ENCODE measurements at places on chromosomes 6 and 20.
A peak's percentile ranks its signal among the peaks of the same experiment; 100 is the strongest.

DNA sequence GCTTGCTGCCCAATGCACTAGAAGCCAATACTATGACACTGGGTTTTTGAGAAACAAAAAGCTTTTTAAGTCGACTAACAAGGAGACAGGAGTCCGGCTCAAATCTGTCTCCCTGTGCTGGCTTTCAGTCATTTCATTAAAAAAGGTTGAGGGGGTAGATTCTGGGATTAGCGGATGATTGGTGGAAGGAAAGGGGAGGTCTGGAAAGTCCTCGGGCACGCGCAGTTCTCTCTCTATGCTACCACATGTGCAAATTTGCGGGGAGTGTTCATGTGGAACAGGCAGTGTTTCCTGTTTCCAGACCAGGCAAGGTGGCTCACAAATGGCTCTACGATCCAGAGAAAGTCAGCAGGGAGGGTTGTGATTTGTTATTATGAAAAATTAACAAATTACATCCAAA lies 89.1 kb upstream of the TOX2 start:
- DNase-seq, result no peak

DNA sequence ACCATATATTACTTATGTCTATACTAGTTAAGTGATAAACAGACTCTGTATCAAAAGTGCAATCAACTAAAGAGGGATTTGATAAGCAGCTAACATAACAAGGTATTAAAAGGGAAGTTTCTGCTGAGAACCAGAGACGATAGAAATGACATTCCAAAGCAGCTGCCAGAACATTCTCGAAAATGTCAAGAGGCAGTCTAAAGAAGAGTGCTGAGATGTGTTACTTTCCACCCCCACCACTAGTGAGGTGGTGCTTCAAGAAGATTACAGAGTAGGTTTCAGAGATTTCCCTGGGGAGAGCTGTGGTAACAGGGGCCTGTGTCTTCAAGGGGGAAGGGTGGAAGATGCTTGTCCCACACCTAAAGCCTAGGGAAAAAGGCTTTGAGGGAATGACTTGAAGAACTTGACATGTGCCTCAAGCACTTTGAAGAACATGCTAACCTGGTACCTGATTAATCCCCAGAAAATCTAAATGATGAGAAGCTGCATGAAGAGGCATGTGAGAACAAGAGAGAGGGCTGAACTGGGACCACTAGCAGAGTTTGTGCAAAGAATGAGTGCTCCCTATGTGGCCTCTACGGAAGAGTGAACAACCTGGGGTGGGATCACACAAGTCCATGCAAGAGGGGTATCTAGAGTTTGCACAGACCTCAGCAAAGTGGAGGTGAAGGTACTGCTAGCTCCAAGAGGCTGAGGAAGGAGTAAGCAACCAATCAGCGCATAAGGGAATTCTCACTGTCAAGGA lies 5.0 kb downstream of the FAM184A start:
- DNase-seq, result no peak

DNA sequence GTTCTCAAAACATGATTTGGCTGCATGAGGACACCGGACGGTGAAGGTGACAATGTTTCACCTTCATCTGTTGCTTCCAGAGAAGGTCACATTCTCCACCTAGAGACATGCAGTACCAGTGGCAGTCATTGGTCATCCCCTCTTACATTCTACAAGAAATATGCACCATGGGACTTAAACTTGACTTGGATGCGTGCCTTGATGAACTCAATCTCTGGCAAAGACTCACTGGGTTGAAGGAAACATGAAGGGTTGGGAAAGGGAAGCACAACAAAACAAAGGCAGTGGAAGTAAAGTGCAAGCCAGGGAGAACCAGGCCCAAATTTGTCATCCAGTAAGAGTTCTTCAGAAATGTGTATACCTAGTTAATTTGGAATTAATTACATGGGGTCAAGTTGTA lies 39.4 kb upstream of the ARMH2 start:
- DNase-seq, result no peak

DNA sequence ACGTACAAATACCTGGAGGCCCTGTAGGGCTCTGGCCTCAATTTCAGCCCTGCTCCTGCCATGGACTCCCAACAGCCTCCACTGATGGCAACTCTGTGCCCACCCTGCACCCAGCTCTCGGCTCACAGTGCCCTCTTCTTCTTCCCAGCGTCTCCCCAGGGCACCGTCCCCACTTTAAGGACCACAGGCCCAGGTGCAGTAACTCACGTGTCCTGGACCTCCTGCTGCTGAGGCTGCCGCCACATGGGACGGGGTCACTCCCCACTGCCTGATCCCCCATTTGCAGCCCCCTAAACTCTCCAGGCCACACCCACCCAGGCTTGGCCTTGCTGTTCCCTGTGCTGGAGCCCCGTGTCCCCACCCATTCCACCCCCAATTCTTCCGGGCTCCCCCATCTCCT lies 223.4 kb downstream of the PREX1 start:
- DNase-seq, result no peak

DNA sequence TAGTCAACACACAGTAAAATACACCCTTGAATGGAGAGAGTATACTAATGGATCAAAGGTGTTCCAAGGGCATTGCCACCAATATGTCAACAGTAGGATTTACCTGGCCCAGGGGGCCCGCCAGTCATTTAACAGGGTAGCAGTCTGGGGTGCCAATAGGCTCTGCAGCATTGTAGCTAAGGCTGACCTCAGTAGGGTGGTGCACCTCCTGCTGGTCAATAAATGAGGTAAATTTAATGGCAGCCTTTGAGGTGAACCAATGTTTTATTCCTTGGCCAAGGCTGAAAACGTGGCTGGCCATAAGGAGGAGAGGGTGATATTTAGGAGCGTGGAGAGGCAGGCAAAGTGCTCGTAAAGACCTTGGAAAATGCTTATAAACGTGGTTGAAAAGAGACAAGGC lies 147.2 kb downstream of the RPS12 start:
- DNase-seq, result peak; percentile 13

- DNase-seq, result no peak
Observed at GRCh38 chr6:43976706-43977403, 150.4 kb downstream of the MRPL14 start.

GRCh38 chr20:46371656-46372055 lies 34.8 kb downstream of the ELMO2 start:
- DNase-seq, result no peak

DNA sequence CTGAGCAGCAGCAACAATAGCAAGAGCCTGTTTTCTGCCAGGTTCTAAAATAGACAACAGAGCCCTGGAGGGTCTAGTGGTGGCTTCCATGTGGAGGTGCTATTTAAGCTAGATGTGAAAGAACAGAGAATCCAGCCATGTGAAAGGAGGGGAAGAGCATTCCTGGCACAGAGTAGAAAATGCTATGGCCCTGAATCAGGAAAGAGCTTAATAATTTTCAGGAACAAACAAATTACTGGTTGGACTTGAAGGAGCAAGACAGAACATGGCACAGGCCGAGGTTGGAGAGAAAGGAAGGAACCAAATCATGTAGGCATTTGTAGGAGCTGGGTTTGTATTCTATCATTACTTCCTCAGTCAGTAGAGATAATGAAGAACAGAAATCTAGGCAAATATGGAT lies 98.3 kb downstream of the AIG1 start:
- no peak for DNase-seq

DNA sequence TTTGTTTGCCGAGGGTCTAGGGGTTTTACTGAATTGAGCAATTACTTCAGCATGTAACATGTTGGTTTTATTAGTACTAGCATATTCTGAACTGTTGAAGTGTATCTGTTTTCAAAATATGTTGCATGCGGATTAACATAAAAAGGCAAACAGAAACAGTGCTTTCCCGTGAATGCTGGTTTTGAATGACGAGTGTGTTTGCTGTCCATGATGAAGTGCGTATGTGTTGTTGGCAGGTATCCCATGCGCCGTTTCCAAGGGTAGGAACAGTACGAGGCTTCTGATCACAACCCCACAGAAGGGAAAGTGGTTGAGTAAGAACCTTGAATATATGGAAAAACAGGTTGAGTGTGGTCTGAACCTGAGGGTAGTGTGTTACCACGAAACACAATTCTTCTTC lies 232.9 kb downstream of the SAMD5 start:
- no peak for DNase-seq

DNA sequence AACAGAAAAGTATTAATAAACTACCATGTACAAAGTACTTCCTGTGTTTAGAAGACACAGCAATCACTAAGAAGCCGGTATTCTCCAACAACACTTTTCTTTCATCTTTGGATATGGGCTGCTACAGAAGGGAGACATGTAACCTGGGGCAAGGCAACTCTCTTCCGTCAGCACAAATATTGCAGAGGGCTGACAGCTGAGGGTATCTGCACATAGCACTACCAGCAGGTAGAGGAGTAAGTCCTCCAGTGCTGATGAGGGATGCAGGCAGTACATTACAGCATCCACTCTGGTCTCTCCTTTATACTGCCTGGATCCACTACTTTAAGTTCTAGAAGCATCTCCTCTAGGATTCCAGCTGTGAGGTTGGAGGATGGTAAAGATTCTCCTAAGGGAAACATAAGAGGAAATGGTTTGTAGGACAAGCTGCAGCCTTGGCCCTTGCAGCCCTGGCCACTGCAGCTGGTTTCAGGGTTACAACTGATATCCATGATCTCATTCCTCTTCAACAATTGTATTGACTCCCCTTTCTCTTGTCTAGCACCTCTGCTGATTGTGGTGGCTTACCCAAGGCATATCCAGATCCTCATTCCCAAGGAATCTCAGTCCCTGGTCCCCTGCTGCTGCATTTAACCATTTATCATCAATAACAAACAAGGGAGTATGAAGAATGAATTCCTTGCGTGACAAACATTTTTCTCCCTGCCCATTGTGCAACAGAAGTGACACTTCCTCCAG lies 110.7 kb upstream of the ADGRF1 start:
- DNase-seq, result no peak

DNA sequence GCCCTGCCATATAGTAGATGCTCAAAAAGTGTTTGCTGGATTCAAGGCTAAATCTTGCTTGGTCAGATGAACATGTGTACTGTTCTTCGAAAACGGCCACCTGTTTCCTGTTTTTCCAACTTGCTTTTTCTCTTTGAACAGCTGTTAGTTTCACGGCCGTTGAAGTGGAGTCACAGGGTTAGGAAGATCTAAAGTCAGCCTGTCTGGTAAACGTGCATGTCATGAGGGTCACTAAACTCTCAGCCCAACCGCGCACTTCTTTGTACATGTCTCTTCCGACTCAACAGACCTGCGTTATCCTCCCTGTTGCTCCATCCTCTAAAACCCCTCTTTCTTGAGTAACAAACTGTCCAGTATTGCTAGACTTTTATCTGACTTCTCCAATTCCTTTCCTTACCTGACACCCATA lies 93.2 kb upstream of the MAN1A1 start:
- peak; percentile 25 for DNase-seq

DNA sequence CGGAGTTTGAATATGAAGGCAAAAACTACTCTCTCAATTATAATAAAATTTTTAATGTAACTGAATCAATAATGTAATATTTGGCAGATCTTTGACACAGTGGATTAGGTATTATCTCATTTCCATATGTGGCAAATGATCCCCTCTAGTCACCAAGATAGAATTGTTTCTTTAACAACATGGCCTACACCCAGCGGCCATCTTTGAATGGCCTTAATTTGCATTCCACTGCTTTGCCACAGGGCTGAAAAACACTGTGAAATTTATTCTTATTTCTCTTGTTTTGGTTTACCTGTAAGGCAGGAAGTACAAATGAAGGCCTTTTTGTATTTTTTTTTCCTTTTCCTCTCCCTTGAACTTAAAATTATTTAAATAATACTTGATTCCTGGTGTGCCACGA lies 162.6 kb upstream of the SCGN start:
- no peak for DNase-seq

DNA sequence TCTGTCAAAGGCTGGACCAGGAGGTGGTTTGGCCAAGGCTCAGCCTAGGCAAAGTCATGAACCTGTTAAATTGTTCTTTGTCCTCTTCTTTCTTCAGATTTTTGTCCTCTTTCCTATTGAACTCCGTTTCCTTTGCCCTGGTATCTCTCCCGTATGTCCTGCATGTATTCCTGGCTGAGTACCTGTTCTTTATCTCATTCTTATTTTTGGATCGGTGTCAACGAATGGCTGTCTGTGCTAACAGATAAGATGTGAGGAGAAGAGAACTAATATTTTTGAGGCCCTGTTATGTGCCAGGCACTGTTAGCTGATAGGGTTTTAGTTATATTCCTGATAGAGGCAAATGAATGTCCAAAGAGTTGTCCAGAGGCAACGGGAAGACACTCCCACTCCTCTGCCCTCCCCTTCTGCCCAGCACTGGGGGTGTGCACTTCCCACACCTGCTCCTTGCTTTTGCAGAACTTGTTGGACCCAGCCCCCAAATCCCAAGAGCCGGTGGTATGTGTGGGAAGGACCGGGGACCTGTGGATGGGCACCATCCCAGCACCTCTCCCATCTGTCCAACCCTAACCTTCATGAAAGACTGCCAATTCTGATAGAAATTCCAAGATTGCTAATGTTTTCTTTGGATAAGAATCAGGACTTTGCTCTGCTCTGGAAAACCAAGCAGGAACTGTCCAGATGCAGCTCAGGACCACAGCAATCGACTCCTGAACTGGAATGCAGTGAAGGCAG lies 20.6 kb downstream of the MMP24OS start:
- DNase-seq, result peak; percentile 25

- DNase-seq, result no peak
Observed at GRCh38 chr6:47118611-47119010, 76.5 kb upstream of the ADGRF1 start.

- DNase-seq, result peak; percentile 17
Observed at GRCh38 chr6:80245043-80245442, 138.6 kb downstream of the BCKDHB start.
